GM23248 (cell line): ENCODE measurements at places on chromosomes 5 and 9.
A peak's percentile ranks its signal among the peaks of the same experiment; 100 is the strongest.

DNA sequence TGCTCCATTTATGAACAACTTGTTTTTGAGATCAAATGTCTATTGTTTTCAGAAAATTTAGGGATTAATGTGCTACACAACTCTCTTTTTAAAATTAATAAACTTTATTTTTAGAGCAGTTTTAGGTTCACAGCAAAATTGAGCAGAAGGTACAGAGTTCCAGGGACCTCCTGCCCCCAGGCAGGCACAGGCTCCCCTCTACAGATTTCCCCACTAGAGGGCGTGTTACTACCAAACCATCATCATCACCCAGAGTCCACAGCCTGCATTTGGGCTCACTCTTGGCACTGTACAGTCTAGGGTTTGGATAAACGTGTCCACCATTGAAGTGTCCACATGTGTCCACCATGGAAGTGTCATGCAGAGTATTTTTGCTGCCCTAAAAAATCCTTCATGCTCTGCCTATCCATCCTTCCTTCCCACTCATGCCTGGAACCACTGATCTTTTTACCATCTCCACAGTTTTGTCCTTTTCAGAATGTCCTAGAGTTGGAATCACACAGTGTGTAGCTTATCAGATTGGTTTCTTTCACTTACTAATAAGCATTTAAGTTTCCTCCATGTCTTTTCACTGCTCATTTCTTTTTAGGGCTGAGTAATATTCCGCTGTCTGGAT is 61.7 kb downstream of the MRPL36 start:
- DNase-seq, result peak; percentile 41

DNA sequence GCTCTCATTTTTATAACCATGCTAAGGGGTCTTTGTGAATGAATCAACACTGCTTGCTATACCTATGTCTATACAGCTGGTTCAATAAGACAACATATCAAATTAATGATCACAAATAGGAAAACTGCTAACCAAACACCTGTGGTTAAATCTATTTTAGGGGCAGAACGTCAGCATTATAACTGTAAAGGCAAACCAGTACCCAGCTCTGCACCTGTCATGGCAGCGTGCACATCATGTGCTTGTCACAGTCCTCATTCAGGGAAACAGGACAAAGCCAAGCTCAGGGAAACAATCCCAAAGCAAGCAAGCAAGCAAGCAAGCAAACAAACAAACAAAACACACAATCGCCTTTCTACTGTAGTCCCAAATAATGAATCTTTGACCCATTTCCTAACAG is 277.7 kb upstream of the DAP start:
- DNase-seq, result no peak

GRCh38 chr9:78548670-78549069 is 251.7 kb downstream of the PSAT1 start:
- no peak for DNase-seq

- DNase-seq, result no peak
Observed at GRCh38 chr5:53090229-53090628, 19.3 kb downstream of the MOCS2 start.
